CD4-positive, alpha-beta T cell treated with Interleukin-15 for 4 hours (primary cell): ENCODE measurements at places on chromosomes 4 and X.

DNA sequence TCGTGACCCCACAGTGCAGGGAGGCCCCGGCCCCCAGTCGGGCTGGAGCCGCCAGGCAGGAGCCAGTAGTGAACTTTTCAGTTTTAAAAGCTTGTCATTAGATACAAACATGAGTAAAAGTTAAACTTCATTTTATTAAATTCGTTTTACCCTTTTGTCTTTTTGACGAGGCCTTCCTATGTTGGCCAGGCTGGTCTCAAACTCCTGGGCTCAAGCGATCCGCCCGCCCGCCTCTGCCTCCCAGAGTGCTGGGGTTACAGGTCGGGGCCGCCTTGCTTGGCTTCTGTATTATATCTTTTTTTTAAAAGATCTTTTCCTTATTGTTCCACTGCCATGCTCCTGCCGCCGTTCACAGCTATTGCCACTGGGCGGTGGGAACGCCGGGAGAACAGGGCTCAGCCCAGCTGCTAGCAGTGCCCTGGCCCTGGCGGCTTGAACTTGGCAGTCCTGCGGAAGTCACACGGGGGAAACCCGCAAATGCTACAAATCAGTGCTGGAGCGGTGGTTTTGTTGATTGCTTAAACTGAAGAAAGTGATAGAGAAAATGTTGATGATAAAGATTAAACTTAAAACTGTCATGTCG is 968 bp upstream of the NELFA start:
- DNase-seq = peak; percentile 48

GRCh38 chr4:2434420-2434819 is 15.7 kb downstream of the CFAP99 start:
- no peak for DNase-seq

DNA sequence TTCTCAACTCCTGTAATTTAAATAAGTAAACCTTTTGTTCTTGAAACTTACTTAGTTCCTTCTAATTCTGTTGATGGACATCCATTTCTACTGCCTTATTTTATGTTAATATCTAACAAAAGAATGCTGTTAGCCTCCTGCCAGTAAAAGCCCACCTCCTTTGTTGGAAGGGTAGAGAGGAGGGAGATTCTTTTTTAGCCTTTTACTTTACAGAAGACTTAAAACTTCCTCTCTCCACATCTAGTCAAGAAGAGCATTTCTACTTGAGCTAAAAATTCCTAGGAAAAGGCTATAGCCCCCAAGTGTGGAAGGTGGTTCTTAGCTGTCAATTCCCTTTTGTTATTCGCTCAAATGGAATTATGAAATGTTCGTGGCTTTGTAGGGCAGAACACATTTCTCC is 118.7 kb downstream of the ZIC3 start:
- no peak for DNase-seq

DNA sequence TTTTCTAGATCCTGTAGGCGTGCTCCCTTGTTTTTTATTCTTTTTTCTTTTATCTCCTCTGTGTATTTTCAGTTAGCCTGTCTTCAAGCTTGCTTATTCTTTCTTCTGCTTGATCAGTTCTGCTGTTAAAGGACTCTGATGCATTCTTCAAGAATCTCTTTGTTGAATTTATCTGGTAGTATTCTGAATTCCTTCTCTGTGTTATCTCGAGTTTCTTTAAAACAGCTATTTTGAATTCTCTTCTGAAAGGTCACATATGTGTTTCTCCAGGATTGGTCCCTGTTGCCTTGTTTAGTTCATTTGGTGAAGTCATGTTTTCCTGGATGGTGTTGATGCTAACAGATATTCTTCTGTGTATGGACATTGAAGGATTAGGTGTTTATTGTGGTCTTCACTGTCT is 15.3 kb downstream of the RAB33B start:
- DNase-seq = no peak

DNA sequence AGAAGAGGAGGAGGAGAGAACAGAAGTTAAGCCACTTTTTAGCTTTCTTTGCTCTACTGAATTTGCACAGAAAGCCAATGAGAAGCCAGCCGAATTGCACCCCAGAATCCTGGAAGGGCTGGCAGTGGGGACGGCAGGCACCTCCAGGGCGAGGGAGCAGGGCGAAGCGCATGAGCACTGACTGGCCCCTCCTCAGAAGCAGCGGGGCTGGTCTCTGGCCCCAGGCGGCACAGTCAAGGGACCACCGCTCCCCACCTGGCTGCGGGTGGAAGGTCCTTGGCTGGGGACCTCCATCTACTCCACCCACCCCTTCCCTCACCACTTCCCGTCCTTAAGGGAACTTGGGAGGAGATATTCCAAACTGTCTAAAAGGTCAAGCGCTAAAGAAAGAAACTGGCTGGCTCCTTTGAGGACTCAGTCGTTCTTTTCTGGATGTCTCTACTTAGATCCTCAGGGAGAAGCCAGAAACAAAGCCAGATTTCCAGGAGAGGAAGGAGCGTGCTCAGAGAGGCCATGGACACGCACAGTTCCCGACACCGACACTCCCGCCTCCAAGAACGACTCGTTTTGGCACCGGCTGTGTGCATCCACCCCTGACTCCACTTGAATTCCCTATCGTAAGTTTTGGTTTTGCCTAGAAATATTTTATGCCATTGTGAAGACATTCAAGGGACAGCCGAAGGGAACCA is 59.5 kb upstream of the CRMP1 start:
- DNase-seq = no peak

- no peak for DNase-seq
Measured at GRCh38 chrX:119194621-119195020, 41.5 kb upstream of the PGRMC1 start.

- no peak for DNase-seq
Measured at GRCh38 chrX:12989461-12989860, 14.6 kb downstream of the TMSB4X start.

GRCh38 chrX:69299285-69299684 is 134.0 kb upstream of the PJA1 start:
- DNase-seq = no peak

GRCh38 chr4:19577097-19577496 is 674.6 kb upstream of the SLIT2 start:
- DNase-seq = no peak

DNA sequence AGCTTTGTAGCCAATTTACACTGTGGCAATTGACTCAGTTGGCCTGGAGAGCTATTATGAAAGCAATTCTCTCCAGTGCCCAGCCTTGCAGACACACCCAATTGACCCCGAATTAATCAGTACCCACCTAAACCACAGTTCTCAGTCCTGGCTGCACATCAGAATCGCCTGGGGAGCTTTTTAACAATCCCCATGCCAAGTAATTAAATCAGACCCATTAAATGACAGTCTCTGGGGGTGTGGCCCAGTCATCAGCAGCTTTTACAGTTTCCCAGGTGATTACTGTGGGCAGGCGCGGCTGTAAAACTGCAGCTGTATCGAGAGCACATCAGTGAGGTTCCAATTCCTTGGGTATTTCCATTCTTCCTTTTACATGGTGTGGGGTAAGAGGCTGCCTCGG is 460.9 kb upstream of the FAT1 start:
- no peak for DNase-seq

DNA sequence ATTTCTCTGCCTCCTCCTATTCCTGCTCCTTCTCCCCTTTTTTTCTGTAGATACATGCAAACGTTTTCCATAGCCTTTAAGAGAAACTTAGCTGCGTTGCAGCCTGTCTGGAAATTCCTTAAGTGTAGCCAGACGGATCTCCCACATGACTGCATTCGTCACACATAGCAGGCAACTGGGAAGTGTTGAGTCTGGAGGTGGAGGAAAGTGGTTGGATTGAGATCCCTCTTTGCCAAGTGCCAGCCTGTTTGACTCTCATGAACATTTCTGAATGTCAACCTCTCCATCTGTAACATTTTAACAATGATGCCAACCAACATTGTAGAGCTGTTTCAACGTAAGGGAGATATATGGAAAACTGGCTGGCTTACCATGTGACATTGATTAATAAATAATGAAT is 45.1 kb upstream of the FAM9A start:
- DNase-seq = no peak

GRCh38 chr4:1049591-1049905 is 38.1 kb downstream of the FGFRL1 start:
- DNase-seq = no peak

DNA sequence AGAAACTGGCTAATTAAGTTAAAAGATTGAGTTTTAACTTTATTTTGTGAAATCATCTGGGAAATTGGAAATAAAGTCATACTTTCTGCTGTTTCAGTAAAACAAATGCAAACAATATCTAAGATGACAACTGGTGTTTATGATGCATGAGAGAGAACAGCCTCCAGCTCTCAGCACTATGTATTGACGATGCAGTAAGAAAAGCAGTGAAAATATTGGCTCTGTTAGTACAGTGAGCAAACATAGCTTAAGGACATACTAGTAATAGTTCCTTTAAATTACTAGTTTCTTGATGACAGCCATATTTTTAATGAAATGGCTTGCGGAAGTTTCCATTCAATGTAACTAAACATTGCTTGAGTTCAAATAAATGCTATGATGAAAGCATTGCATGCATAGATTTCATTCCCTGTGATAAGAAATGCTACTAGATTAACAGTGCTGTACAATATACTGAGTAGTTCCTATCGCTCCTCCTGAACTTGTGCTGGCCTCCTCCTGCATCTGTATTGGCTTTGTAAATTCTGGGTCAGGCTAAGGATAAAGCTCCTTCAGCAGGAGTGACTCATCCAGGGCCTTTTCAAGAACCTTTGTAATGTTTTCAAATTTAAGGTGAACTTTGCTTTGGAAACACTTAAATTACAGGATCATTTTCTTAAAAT is 11.6 kb downstream of the ARHGAP24 start:
- no peak for DNase-seq

DNA sequence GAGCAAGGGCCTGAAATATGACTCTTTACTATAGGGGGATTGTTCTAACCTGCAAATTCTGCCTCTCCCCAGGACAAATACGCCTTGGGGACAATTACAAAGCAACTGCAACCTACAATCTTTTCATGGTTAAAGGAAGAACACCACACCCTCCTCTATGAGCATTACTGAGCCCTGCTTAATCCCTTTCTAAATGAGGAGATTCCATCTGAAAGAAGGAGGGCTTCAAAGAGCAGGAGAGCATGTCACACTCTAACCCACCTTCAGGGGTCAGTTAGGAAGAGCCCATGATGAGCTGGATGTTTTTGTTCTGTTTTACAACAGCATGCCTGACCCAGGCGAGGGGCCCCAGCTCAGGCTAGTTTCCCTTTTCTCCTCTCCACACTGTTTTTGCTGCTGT is 134.0 kb upstream of the ANXA3 start:
- no peak for DNase-seq

GRCh38 chrX:72114306-72114705 is 17.4 kb downstream of the RTL5 start:
- no peak for DNase-seq

GRCh38 chr4:6333301-6334202 is 63.9 kb downstream of the WFS1 start:
- no peak for DNase-seq

DNA sequence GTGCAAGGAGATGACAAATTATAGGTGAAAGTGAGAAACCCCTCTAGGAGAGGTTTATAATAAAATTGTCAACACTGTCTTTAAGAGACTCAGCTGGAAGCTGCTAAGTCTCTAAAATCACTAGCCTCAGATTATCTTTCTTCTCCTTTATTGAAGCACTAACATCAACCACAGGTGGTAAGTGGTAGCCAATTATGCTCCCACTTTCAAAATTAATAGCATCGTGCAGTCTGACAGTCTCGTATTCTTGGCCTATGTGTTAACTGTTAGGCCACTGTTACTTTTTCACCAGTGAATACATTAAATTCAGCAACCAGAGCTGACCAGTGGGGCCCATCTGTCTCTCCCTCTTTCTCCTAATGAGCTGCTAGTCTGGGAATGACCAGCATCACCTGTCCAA is 674.1 kb downstream of the RAPGEF2 start:
- no peak for DNase-seq

DNA sequence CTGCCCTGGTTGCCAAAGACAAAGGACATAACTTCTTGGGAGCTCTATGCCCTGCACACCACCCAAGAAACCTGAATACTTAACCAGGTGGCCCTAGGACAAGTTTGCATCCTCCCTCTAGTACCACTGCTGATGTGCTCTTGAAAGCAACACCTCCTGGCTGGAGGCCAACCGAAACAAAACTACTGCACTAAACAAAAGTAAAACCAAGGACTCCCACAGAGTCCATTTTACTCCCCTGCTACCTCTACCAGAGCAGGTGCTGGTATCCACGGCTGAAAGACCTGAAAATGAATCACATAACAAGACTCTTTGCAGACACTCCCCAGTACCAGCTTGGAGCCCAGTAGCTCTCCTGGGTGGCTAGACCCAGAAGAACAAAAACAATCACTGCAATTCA is 941.8 kb downstream of the RAPGEF2 start:
- DNase-seq = no peak

DNA sequence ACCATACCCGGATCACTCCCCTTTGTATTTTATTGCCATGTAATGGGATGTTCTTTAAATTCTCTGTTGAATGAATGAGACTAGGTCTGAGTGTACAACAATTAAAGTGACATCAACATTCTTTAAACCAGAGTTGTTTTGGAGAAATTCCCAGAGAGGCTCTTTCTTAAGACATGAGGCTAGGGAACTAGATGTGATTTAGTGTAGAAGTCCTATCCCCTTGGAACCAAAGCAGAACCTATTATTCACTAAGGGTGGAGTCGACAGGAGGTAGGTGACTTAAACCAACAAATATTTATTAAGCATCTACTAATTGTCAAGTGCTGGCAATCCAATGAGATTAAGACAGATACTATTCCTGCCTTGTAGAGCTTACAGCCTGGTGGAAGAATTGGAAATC is 1.7 kb downstream of the EIF1AX start:
- no peak for DNase-seq

GRCh38 chrX:12789976-12790375 is 1.2 kb upstream of the PRPS2 start:
- no peak for DNase-seq

GRCh38 chr4:162871990-162872389 is 294.7 kb downstream of the NAF1 start:
- no peak for DNase-seq

DNA sequence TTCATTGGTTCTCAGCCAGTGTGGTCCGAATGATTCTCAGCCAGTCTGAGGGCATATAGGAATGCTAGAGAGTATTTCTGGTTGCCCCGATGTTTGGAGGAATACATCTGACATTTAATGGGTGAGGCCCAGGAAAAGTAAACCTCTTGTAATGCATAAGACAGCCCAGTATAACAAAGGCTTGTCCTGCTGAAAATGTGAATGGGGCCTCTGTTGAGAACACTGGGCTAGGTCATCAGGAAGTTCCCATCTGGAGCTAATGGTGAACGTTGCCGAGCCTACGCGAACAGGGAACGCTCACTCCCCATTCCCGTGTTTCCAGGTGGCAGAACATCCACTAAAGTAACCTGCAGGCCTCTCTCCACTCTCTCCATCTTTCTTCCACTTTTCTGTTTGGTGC is 132.0 kb upstream of the CLNK start:
- no peak for DNase-seq

GRCh38 chr4:112894951-112895350 is 154.5 kb upstream of the ANK2 start:
- no peak for DNase-seq
